ENCODE measurements at places on chromosomes 3 and 15. TPM values are rescaled to one million over a fixed set of nuclear protein-coding genes. Genes with fewer than 3 reads are reported as not detected.

The EXD1 gene
- not detected for total RNA-seq

The CCR4 gene
- 2.9 TPM for total RNA-seq

The STRIT1 gene
- not detected for total RNA-seq

The GOLGA8S gene
- 1.0 TPM for total RNA-seq

The GHSR gene
- not detected for total RNA-seq
